Iris pigment epithelial cell (primary cell): ENCODE measurements at places on chromosomes 5 and 9.

GRCh38 chr9:24351258-24351657 lies 194.4 kb downstream of the IZUMO3 start:
- DNase-seq: no peak

DNA sequence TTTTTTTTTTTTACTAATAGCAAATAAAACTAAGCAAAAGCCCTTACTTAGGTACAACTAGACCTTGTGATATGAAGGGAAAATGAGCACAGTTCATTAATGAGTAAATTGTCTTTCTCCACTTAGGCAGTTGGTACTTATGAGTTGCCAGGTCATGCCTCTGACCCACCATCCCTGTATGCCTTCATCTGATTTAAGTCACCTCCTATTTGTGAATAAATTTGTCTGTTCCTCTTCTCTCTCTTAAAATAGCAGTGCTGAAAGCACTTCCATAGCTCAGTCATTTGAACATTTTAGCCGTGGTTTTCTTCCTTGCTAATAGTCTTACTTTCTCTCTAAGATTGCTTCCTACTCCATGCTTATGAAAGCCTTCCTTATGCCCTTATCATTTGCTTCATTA lies 61.4 kb downstream of the SLC44A1 start:
- no peak for DNase-seq

- DNase-seq: no peak
Measured at GRCh38 chr9:124863371-124863871, 1.5 kb downstream of the ARPC5L start.

GRCh38 chr9:132366481-132366880 lies 11.7 kb upstream of the SETX start:
- no peak for DNase-seq

GRCh38 chr5:124102486-124102885 lies 590.5 kb downstream of the CSNK1G3 start:
- DNase-seq: peak; percentile 10

DNA sequence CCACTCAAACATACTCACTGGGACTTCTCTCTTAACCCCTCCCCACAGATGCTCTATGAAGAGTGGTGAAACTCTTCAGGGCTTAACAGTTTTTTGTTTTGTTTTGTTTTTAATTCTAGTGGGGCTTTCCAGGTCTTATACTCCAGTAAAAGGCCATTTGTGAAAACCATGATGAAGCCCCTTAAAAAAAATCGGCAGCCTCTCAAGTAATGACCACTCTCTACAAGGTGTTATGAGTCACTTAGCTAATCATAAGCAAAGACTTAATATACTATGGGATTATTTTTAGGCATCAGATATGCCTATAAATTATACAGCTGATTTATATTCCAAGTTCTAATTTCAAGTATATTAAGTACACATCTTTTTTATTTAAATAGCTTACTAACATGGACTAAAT lies 607.9 kb downstream of the RAB3C start:
- peak; percentile 25 for DNase-seq

- no peak for DNase-seq
Measured at GRCh38 chr5:135242866-135243555, 156.0 kb downstream of the MACROH2A1 start.

- DNase-seq: no peak
Measured at GRCh38 chr5:125306741-125307140, 560.3 kb upstream of the ZNF608 start.
